B cell (primary cell): ENCODE measurements at places on chromosomes 16 and 17. TPM values are rescaled to one million over a fixed set of nuclear protein-coding genes. Genes with fewer than 3 reads are reported as not detected.

DNA sequence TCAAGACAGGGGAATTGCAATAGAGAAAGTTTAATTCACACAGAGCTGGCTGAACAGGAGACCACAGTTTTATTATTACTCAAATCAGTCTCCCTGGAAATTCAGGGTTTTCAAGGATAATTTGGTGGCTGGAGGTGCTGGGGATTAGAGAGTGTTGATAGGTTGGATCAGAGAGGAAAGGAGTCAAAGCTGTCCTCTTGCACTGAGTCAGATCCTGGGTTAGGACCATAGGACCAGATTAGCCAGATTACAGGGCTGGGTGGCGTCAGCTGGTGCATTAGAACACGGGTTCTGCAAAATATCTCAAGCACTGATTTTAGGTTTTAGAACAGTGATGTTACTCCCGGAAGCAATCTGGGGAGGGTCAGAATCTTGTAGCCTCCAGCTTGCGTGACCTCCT lies 1.8 kb upstream of the NSMCE1 start:
- no peak for DNase-seq
- H3K4me3 ChIP-seq = no peak overlapping the region
- H3K27ac ChIP-seq = peak overlapping the region; percentile 82
- H3K27me3 ChIP-seq = no peaks in the 10 kb centered on the region

GRCh38 chr17:82645516-82645915 lies 2.7 kb downstream of the WDR45B start:
- DNase-seq = no peak
- peaks cover 20% of the 10 kb centered on the region for H3K4me1 ChIP-seq
- H3K36me3 ChIP-seq = peaks cover 3% of the 10 kb centered on the region
- no peak overlapping the region for H3K4me3 ChIP-seq
- no peak overlapping the region for H3K27ac ChIP-seq

DNA sequence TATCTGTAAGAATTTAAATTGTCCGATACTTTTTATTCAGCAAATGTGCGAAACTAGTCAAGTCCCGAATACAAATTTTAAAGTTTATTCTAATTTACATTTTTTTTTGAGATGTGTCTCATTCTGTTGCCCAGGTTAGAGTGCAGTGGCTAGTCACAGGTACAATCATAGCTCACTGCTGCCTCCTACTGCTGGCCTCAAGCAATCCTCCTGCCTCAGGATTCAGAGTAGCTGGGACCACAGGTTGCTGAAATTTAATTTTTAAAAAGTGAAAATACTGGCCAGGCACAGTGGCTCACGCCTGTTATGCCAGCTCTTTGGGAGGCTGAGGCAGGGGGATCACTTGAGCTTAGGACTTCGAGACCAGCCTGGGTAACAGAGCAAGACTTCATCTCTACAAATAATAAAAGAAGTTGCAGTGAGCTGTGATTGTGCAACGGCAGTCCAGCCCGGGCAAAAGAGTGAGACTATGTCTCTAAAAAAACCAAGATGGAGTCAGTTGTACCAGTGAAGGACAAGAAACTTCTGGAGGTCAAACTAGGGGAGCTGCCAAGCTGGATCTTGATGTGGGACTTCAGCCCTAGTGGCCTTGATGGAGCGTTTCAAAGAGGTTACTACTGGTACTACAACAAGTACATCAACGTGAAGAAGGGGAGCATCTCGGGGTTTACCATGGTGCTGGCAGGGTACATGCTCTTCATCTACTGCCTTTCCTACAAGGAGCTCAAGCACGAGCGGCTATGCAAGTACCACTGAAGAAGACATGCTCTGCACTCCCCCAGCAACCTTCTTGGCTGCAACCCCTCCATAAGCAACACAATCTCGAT lies 5.6 kb downstream of the POLG2 start:
- DNase-seq = peak; percentile 61
- peaks cover 49% of the 10 kb centered on the region for H3K36me3 ChIP-seq
- no peak overlapping the region for H3K27ac ChIP-seq
- no peaks in the 10 kb centered on the region for H3K27me3 ChIP-seq

DNA sequence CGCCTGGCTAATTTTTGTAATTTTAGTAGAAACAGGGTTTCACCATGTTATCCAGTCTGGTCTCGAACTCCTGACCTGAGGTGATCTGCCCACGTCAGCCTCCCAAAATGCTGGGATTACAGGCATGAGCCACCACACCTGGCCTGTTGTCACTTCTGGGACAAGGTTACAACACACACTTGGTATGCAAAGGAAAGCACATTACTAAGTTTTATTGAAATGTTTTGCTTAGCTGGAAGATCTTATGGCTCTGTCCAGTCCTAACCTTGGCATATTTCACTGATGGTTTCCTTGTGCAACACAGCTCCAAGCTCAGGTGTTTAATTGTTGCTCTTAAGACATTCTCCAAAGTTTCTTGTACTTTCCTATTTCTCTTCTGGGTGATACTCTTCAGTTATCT lies 94.2 kb downstream of the CNTNAP4 start:
- H3K4me1 ChIP-seq = no peaks in the 10 kb centered on the region
- DNase-seq = no peak
- H3K36me3 ChIP-seq = no peaks in the 10 kb centered on the region
- no peak overlapping the region for H3K4me3 ChIP-seq
- H3K27ac ChIP-seq = no peak overlapping the region

DNA sequence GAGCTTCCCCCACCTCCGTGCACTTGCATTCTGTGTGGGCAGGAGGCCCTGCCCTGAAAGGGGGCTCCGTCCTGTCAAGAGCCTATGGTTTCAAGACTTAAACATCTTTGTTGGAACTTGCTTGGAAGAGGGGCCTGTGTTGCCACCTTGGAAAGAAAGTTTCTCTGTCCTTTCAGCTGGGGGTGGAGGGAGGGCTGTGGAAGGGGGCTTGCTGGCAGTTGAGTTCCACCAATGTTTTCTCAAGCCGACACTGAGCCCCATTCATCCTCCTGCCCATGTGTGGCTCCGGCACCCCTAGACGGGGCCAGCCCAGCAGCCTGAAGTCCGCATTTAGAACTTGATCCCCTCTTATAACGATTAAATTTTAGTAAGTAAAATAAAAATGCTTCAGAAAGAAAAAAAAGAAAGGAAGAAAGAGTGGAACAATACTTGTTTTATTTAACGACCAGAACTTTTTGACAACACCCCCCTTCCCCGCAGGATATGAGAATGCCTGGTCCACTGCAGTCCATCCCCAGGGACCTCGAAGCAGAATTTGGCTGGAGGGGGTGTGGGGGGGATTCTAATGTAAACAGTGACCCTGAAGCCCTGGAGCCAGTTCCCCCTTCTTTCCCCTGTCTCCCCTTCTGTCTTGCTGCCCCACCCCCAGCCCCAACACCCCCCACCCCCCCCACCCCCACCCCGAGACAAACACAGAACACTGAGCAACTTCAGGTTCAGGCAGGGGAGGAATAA lies 26.9 kb upstream of the CLEC18A start:
- H3K27ac ChIP-seq = no peak overlapping the region
- peaks cover 29% of the 10 kb centered on the region for H3K36me3 ChIP-seq
- H3K27me3 ChIP-seq = no peaks in the 10 kb centered on the region
- DNase-seq = no peak

DNA sequence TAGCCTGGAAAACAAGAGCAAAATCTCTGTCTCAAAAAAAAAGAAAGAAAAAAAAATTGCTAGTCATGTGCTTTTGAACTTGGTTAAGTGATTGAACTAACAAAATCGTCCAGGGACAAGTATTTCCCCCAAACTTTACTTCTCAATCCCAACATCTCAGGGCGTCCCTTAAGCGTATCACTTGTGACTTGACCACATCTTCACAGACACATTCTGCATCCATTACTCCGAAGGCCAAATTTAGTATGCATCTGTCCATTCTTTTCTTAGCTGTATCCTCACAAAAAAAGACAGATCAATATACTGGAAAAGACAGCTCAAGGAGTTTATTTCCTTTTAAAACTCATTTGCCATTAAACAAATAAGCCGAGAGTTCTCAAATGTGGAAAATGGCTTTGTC lies 5.9 kb upstream of the JPT1 start:
- DNase-seq = no peak
- H3K27me3 ChIP-seq = no peaks in the 10 kb centered on the region
- no peak overlapping the region for H3K27ac ChIP-seq
- H3K36me3 ChIP-seq = no peaks in the 10 kb centered on the region
- no peak overlapping the region for H3K4me3 ChIP-seq

DNA sequence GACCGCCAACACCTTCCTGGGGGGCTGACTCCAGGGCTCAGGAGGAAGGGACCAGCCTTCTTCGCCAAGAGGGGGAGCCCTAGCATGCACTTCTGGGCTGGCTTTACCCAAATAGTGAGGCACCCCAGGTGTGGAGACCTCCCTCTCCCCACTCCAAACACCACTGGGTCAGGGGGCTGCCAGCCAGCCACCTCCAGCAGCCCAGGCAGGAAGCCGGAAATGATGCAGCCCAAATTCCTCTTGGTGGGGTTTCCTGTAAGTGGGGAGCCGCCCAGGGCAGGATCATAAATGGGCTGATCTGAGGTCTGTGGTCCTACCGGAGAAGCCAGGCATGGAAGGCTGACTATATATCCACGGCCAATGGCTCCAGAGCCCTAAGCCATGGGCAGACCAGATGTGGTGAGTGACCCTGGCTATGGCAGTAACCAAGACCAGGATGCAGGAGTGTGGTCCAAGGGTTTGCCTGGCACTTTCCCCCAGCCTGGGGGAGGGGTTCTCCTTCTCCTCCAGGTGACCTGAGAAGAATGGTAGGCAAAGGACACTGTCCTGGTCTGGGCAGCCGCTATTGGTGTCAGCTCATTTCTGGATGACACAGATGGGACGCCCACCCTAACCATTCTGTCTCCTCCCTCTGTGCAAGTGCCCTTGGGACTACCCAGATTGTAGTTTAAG lies 4.2 kb downstream of the GIT1 start:
- H3K4me1 ChIP-seq = peaks cover 51% of the 10 kb centered on the region
- DNase-seq = no peak

Gene CCL17
- polyA plus RNA-seq = not detected in 2 replicates

Gene PDE6G
- polyA plus RNA-seq = 1.1 and 1.6 TPM in 2 replicates

Gene KCNJ18
- not detected in 2 replicates for polyA plus RNA-seq

Gene KRT9
- not detected in 2 replicates for polyA plus RNA-seq

Gene TBC1D3
- polyA plus RNA-seq = 0.71 TPM in 1 of 2 replicates, not detected in the other

Gene PRAC1
- not detected in 2 replicates for polyA plus RNA-seq

Gene CDH5
- not detected in 2 replicates for polyA plus RNA-seq

Gene SGCA
- polyA plus RNA-seq = 4.5 and 6.0 TPM in 2 replicates

Gene CASKIN2
- polyA plus RNA-seq = 0.27 and 1.00 TPM in 2 replicates

Gene CCDC102A
- polyA plus RNA-seq = 12.9 and 14.5 TPM in 2 replicates
